ENCODE measurements at places on chromosomes 16 and 17.

DNA sequence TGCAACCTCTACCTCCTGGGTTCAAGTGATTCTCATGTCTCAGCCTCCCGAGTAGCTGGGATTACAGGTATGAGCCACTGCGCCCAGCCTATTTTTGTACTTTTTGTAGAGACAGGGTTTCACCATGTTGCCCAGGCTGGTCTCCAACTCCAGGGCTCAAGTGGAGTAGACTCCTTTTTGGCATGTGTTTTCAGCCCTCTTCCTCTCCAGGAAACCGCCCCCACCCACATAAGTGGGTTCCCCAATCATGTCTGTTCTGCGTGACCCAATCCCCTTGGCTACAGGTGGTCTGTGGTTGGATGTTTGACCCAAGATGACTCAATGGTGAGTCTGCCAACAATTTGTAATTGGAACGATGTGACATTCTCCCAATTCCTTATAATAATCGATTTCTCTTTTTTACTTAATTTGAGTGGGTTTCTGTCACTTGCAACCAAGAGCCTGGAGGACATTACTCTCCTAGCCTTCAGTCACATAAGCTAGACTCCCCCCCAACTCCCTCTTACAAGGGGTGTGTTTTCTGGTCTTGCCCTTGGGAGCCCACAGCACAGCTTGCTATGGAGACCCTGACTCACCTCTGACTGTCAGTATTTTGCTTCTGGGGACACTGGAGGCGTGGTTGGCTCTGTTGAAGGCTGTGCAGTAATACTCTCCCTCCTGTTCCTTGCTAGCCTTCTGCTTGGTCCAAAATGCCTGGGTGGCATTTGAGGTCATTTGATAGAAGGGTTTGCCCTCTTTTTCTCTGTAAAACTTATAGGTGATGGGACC is 34.9 kb downstream of the PECAM1 start:
- no peak for DNase-seq

- DNase-seq: no peak
Observed at GRCh38 chr16:4500272-4500671, 24.1 kb downstream of the HMOX2 start.

DNA sequence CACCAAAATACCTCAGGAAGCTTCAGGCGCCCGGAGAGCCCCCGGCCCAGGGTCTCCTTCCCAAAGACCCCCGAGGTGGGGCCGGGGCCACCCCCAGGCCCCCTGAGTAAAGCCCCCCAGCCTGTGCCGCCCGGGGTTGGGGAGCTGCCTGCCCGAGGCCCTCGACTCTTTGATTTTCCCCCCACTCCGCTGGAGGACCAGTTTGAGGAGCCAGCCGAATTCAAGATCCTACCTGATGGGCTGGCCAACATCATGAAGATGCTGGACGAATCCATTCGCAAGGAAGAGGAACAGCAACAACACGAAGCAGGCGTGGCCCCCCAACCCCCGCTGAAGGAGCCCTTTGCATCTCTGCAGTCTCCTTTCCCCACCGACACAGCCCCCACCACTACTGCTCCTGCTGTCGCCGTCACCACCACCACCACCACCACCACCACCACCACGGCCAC is 6.7 kb upstream of the TMEM88 start:
- no peak for DNase-seq

DNA sequence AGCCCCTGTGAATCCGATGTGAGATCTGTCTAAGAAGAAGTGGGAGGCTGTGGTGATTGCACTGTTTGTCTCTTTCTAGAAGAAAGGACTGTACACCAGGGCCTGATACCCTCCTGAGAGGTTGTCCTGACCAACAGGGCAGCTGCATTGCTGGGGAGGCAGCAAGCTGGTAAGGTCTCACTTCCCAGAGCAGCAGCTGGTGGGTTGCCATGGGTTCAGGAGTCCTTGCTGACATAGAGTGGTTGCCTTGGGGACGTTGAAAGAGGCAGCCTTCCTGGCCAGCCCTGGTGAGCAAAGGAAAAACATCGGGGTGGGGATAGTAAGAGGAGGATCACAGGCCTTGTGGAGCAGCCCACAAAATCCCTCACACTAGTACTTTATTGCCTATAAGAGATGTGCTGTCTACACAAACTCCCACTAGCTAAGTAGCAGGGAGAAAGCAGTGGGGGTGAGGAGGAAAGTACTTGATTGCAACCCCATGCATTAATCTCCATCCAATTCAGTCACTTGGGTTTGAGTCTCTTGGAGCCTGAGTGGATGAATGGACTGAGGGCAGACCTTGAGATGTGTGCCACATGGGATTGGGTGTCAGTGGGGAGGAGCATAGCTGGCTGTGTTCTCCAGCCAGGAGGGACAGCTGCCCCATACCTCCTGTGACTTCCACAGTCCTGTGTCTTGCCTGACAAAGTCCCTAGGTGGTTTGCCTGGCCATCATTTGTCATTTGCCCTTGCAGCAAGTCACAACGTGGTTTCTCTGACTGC is 143.8 kb upstream of the RPL38 start:
- DNase-seq: no peak

DNA sequence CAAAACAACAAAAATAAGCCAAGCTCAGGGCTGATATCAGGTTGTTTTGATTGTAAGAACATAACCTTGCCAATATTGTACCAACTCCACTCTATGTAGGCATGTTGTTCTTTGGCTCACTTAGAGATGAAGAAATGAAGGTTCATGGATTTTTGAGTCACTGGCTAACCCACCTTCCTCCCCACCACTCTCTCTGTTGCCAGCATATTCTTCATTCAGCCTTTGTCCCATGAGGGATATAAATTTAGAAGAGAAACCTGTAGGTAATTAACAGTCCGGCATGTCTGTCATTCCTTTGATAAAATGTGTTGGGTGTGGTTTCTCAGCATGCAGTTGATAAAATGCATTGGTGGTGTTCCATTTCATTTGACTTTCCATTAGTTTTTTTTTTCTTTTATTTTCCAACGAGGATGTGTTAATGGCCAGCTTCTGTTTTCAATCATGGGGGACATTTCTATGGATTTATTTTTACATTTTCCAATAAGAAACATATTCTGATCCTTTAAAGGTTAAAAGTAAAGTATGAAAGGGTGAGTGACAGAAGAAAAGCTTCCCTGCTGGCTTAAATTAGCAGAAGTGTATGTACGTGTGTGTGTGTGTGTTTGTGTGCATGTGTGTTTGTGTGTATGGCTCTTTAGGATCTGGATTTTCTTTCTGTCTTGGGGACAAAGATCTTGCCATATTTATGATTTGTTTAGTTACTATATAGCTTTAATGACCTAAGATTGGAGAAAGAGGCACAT is 166.2 kb upstream of the KCNJ16 start:
- DNase-seq: no peak

DNA sequence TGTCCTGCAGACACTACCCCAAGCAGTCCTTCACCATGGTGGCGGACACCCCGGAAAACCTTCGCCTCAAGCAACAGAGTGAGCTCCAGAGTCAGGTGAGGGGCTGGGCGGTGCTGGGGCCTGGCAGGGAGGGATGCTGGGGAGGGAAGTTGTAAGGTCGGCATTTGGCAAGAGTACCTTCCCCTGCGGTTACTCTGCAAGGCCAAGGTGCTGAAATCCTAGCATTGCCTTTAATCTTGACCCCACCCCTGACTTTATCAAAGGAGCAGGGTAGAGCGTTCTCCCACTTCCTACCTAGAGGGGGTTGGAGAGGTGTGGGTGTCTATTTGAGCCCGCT is 20.5 kb downstream of the LASP1 start:
- DNase-seq: peak; percentile 31

- DNase-seq: no peak
Observed at GRCh38 chr17:57264776-57265175, 8.5 kb downstream of the MSI2 start.

DNA sequence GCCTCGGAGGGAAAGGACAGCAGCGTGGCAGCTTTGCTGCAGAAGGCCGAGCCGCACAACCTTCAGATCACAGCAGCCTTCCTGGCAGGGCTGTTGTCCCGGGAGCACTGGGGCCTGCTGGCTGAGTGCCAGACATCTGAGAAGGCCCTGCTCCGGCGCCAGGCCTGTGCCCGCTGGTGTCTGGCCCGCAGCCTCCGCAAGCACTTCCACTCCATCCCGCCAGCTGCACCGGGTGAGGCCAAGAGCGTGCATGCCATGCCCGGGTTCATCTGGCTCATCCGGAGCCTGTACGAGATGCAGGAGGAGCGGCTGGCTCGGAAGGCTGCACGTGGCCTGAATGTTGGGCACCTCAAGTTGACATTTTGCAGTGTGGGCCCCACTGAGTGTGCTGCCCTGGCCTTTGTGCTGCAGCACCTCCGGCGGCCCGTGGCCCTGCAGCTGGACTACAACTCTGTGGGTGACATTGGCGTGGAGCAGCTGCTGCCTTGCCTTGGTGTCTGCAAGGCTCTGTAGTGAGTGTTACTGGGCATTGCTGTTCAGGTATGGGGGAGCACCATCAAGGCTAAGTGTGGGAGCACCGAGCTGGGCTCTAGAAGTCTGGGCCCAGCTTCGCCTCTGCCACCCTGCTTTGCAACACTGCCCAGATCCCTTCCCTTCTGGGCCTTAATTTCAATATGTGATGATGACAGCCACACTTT is 18.6 kb downstream of the NOD2 start:
- DNase-seq: peak; percentile 81

DNA sequence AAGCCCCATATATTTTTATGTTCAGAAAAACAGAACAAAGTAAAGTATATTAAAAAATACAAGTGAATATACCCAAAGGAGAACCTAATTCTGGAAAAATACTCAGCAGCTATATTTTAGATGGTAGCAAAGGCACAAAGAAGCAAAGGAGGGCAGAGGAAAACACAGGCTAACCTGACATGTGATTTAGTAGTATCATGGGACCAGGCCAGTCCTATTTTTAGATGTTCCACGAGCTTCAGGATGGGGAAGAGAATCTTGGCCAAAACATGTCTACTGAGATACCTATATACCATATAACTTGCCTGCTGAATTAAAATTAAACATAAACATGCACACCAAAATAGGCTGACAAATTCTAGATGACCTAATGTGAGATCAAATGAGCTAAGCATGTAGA is 32.9 kb downstream of the SMYD4 start:
- no peak for DNase-seq

DNA sequence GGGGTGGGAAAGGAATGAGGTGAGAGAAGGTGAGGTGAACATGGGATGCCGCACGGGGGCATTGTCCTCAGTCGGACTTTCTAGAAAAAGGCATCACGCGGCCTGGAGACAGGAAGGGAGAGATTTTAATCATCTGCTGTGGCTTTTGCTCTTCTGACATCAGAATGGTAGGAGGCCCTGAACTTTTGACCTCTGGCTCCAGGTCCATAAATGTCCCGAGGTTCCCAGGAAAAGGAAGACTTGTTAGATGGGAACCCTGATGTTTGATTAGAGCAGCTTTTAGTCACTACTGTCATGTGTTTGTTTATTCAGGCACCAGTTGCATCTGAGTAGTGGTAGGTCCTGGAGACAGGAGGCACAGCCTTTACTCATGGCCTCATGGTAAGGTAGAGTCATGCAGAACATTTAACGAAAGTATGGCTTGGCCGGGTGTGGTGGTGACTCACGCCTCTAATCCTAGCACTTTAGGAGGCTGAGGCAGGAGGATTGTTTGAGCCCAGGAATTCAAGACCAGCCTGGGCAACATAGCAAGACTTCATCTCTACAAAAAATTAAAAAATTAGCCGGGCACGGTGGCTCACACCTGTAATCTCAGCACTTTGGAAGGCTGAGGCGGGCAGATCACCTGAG is 203.1 kb downstream of the MSI2 start:
- no peak for DNase-seq

DNA sequence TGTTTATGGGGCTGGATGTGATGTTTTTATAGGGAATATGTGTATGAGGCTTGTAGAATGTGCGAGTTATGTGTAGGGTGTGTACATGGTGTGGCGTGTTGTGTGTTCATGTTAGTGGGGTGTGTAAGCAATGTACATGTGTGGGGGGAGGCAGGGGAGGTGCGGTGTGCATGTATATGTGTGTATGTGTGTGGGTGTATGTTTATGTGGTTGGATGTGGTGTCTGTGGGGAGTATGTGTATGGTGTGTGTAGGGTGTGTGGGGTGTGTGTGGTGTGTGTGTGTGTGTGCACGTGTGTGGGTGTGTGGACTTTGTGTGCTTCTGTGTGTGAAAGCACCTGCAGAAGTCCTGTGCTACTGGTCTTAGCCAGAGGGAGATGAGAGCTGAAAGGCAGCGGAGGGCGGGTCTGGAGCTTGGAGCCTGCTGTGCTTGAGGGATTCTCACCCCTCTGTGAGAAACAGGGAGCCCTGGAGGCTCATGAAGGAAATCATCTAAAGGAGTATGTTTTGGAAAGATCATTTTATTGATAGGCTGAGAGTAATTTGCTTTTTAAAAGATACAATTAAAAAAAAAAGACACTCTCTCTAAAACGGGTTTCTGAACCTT is 222.7 kb downstream of the HS3ST4 start:
- DNase-seq: no peak

GRCh38 chr16:28569021-28569420 is 15.3 kb downstream of the SGF29 start:
- no peak for DNase-seq

- no peak for DNase-seq
Observed at GRCh38 chr17:177762-178161, 3.7 kb downstream of the DOC2B start.

GRCh38 chr16:61195006-61195405 is 841.2 kb downstream of the CDH8 start:
- DNase-seq: no peak

GRCh38 chr17:58007781-58008706 is 998 bp upstream of the SRSF1 start:
- DNase-seq: no peak

GRCh38 chr17:77409282-77410161 is 268.8 kb downstream of the SEC14L1 start:
- peak; percentile 87 for DNase-seq

All from right cardiac atrium (tissue), 5 donors.